ENCODE measurements at places on chromosomes 4 and X. TPM values are rescaled to one million over a fixed set of nuclear protein-coding genes. Genes with fewer than 3 reads are reported as not detected.

DNA sequence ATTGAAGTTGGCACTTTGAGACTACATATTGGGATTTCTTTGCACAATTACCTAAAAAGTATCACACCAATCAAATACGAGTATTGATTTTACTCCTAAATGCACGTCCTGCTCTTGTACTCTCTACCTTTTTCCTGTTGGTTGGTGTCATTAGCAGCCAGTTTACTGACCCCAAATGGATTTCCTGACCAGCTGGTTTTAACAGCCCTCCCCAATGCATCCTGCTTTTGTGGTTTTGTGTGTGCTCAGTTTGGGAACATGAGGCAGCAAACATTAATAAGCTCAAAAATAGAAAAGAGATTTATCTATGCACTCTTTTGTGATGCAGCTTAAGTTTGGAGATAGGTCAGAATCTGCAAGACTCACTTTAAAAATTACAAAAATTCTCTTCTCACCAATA is 230.3 kb downstream of the MAPK10 start:
- no peak for DNase-seq

- no peak for DNase-seq
These were observed 607.8 kb upstream of the HS3ST1 start for GRCh38 chr4:12036450-12036849.

DNA sequence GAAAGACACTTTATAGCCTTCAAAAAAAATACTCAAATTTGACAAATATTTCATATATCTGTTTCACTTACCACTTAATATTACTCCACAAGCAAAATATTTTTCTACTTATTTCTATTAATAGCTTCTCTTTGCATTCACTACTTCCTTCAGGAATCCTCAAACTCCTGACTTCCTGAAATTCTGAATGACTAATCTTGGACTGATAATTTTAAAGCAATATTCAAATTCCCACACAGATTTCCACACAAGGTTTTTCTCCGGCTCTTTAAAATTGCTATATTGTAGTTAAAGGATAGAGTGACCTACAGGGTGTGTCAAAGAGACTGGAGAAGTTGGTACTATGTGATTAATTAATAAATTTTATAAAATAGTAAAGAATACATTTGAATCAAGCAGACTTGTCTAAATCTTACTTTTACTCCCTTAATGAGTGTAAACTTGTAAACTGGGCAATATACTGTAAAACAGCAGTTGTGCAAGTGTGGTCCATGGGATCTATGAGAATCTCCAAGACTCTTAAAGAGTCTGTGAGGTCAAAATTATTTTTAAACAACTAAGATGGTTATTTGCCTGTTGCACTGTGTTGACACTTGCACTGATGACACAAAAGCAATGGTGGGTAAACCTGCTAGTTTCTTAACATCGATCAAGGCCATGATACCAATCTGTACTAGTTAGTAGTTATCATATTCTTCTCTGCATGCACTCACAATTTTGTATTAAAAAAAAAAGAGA is 44.5 kb downstream of the ANKRD17 start:
- peak; percentile 55 for DNase-seq

GRCh38 chrX:20435913-20436312 is 169.2 kb upstream of the RPS6KA3 start:
- no peak for DNase-seq

DNA sequence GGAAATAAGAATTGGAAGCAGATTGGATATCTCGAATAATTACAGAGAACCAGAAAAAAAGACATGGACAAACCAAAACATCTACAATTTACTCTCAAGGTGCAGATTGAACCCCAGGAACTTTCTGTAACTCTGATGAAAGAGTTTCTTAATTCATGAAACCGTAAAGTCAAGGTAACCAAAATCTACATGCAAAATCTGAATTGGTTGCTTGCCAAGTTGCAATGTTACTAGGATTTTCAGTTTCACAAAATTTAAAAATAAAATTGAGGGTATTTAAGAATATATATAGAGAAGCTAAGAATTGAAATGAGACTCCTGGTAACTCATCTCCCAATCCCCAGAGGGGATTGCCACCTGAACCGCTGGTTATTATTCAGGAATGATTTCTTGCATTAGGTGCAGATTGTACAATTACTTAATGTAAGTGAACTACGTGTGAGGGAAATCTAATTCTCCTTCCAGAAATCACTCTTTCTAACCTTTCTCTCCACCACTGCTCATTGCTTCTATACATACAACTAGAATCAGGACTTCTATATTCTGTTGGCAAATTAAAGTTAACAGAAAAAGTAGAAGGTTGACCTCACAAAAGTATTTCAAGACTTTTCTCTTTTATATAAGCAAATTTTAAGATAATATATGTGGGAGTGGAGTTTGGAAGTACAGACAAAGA is 221.5 kb upstream of the NDST4 start:
- DNase-seq, result no peak

- no peak for DNase-seq
These were observed 118.9 kb upstream of the GPC4 start for GRCh38 chrX:133534172-133534571.

GRCh38 chr4:162059656-162060055 is 104.1 kb downstream of the FSTL5 start:
- no peak for DNase-seq

DNA sequence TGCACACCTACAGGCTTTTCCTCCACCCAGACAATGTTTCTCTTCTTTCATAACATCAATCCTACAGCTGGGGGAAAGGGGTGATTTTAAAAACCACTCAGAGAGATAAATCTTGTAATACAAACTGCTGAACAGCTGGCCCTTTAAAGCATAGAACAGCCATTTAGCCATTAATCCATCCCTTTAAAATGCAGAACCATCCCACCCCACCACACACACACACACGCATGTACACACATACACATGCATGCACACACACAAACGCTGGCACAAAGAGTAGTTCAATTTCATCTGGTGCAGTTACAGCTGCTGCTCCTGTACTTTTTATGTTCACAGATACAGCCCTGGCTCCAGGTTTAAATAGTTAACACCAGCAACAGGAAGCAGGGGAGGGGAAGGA is 426.1 kb downstream of the MID1IP1 start:
- DNase-seq, result no peak

Gene ZNF711
- 1.0 TPM for total RNA-seq

DNA sequence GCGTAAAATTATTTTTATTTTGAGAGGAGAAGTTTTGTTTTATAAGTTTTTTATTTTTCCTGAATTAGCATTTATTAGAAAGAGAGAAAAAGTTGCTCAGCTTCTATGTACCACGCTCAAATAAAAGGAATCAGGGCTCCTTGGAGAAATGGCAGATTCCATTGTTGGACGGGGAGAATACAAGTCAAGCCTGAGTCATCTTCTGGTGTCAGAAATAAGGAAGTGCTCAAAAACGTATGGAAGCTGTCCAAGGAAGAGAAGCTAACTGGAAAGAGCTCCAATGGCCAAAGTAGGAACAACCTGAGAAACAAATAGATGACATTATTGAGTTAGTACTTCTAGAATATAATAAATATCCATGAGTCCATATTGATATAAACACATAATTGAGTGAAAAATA is 89.3 kb upstream of the NEIL3 start:
- peak; percentile 44 for DNase-seq

DNA sequence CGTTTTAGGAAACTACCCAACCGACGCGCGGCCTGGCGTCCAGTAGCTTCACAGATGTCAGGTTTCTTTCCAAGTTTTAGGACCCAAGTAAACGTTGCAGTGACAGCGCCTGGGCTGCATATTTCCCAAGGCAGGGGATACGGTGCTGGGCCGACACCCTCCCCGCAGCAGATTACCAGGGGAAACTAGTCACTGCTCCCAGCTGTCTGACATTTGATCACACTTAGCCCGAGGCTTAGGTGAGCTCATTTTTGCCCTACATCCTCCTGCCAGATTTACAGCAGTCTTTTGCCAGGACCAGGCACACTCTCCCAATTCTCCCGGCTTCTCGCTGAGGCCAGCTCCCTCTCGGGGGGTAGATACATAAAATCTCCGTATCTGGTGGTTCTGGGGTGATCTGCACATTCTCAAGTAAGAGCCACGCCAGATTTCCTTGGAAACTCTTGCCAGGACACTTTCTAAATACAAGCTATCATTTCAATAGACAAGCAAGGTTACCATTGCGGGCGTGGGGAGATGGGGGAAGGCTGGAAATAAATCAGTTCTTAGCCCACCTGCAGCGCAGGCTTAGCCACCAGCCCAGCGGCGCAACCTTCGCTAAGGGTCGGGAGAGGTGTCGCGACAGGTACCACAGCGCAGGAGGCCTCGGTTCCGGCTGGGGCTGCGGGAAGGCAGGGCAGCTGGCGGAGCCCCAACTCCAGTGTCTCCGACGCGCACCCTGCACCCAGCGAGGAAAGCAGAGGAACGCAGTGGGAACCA is 2.5 kb upstream of the SOX3 start:
- no peak for DNase-seq

Gene CD38
- under 0.01 TPM for total RNA-seq

GRCh38 chr4:158131027-158131426 is 41.8 kb downstream of the GASK1B start:
- DNase-seq, result peak; percentile 14

Gene SPARCL1
- total RNA-seq, result 2.3 TPM

DNA sequence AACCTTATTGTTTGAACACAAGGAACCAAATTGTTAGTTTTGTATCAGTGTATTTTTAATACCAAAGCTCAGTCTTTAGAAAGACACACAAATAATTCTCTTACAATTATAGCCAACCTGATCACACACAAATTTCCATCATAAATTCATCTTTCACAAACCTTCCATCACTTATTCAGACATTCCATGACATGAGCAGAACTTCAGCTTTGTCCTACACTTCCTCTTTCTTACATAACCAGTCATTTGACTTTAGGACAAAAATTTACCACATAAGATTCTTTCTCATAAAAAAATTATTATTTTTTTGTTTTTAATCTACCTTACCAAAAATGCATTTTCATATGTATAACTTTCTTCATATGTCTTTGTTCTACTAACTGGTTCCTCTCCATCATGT is 312.2 kb downstream of the GALNTL6 start:
- DNase-seq, result no peak

- DNase-seq, result peak; percentile 77
These were observed 233.5 kb upstream of the PGRMC2 start for GRCh38 chr4:128521156-128521555.
